ENCODE measurements at places on chromosomes 1 and 21.

DNA sequence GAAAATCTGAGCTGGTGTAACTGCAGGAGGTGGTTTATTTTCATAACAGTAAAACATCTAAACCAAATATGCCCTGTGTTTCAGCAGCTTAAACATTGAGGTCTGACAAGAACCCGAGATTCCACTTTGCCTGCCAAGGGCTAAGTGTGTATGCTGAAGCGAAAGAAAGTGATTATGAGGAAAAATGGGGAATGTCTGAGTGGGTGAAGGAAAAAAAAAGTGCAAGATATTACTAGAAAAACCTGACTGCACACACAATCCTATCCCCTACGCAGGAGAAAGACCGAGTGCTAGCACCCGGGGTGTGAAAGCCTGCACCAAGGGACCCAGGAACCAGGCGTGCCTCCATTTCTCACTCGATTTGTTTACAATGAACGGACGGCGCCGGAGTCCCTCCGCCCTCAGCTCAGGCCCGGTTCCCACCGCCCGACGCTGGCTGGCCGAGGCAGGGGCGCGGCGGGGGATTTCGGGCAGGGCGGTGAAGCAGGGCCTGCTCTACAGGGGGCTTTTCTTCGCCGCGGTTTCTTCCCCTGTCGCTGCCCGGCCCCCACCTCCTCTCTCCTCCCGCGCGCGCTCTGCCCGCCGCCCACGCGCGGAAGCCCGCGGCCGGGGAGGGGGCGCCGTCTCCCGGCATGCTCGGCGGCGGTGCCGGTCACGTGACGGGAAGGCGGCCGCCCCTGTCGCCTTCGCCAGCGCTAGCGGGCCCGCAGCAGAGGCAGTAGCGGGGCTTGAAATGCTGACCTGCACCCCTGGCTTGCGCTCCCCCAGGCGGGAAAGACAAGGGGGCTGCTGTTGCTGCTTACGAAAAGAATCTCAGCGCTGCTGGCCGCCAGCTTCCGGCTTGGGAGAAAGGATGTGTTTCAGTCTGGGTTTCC is 35.9 kb downstream of the ITPKB start:
- DNase-seq = peak; percentile 91

GRCh38 chr1:111618961-111619634 is 491 bp upstream of the RAP1A start:
- no peak for DNase-seq

DNA sequence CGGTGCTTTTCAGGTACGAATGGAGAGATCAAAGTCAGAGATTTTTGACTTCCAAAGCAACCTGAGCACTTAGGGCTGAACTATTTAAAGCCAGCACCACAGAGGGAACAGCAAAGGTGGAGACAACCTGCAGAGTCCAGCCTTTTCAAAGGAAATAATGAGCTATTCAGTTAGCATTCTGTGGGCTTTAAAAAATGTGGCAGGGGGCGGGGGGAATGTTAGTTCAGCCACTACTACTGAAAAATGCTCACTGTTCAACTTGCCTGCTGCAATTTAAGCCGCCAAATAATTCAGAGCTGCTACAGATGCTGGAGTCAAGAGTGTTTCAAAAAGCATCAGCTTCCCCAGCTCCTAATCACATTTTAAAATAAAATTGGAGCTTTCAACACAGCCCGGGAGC is 473.3 kb upstream of the PLXNA2 start:
- no peak for DNase-seq

DNA sequence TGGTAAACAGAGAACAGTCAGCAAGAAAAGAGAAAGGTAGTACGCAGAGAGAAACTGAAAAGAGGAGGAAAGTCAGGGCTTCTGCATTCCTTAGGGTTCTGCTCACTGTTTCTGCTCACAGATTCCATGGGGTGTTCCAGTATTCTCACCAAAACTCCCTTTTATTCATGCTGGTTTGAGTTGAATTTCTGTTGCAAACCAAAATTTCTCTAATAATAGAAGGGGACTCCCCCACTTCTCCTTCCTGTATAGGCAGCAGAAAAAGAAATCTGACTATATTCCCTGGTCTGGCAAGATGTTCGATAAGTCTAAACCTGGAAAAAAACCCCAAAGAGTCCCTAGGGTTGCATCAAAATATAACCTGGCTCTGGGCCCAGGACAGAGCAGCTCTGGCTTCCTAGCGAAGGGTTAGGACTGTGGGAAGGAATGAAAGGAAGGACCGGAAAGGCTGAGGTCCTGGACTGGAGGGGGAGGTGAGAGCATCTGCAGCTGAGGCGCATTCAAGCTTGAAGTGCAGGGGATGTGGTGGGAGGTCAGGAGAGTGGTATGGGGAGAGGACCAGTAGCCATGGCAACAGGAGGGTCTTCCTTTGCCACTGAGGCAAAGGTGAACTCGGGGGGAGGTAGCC is 18.8 kb upstream of the RGS16 start:
- DNase-seq = no peak

- no peak for DNase-seq
These were observed 27.2 kb upstream of the SHISA4 start for GRCh38 chr1:201861448-201861847.

DNA sequence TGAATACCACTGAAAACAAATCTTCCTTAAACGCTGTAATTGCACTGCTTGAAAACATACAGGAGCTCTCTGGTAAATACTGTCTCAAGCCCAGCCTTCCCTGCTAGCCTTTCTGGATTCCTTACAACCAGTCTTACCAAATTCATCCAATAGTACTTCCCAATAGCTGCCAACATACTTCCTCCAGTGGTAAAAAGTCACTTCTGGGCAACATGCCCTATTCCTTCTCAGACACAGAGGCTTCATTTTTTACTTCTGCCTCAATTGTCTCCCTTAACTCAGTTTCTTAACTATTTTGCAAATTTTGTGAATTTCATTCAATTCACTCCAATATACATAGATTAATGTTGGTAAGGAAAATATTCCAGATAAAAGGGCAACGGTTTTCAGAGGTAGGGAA is 166.3 kb downstream of the TBX15 start:
- no peak for DNase-seq

GRCh38 chr1:102977292-102977691 is 131.0 kb downstream of the COL11A1 start:
- DNase-seq = no peak

DNA sequence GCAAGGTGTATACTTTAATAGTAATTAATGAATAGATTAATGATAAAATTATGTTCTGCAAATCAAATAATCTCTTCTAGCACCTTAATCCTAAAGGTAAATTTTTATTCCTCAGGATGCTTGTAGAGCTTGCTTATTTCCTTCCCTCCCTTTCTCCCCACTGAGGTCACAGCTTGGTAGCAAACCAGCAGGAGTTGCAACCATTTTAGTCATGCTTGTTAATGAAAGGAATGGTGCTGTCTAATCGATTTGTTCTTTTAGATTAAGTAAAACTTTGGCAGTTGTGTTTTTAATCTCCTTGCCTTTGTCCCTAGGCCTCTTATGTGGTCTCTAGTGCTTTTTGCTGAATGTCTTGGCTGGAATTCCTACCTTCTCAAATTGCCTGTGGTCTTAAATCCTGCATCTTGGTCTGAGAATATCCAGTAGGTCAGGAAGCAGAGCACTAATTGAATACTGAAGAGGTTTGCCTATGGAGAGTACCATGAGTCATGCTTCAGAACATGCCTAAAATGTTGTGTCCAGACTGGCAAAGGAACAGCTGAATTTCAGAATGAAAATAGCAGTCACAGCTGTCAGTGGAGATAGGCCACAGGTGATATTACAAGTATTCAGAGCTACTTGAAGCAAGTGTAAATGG is 36.3 kb upstream of the RWDD3 start:
- no peak for DNase-seq

DNA sequence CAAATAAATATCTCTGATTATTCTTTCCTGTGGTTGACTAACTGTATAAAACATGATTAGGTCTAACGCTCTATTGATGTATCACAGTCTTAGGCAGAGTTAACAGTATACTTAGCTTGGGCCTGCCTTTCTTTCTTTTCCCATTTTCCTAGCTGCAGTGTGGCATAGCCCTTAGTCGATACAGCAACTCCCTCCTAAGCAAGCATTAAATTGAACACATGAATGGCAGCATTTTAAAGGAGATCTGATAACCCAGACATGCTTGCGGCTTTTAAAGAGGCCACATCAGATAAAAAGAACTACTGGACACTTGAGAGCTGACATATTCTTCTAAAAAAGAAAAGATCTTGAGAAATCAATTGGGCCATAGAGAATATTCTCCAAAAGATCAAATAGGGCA is 312.0 kb upstream of the TMPRSS15 start:
- DNase-seq = no peak

GRCh38 chr1:61247051-61247825 is 164.9 kb downstream of the NFIA start:
- DNase-seq = no peak

- no peak for DNase-seq
These were observed 112.9 kb upstream of the WARS2 start for GRCh38 chr1:119253366-119253765.

GRCh38 chr1:95431235-95431634 is 197.2 kb downstream of the RWDD3 start:
- DNase-seq = no peak

GRCh38 chr1:201356236-201356635 is 21.2 kb downstream of the TNNT2 start:
- no peak for DNase-seq

- no peak for DNase-seq
These were observed 46.3 kb upstream of the PDE9A start for GRCh38 chr21:42607102-42607501.

- no peak for DNase-seq
These were observed 36.8 kb downstream of the LAMC2 start for GRCh38 chr1:183222909-183223308.

DNA sequence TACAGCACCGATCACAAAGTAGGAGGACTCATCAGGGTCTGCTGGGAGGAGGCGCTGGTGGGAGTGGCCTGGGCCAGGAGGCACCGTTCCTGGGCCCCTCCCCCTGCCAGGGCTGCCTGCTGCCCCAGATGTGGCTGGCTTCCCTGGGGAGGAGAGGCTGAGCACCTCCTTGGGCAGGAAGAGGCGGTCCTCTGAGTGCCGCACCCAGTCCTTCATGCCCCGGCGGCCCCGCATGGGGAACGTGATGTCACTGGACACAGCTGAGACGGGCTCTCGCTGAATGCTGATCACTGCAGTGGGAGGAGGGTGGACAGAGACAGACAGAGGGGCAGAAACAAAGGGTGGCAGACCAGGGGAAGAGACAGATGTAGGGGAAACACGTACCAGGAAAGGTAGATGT is 24.8 kb downstream of the ADGRB2 start:
- DNase-seq = peak; percentile 45

DNA sequence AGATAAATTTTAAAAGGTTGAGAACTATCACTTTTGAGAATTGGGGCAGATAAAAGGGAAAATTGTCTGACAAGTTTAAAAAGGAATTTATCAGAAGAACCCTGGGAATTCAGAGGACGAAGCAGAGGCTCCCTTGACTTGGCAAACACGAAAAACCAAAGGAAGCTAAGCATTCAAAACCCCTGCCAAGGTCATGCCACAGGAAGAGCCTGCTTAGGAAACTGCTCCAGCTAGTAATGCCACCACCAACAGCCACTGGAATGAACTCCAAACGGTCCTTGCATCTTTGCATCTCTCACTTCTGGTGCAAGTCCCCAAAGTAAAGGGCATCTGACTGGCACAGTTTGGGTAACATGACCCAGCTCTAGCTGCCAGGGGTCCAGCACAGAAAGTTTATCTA is 7.2 kb downstream of the GPBP1L1 start:
- no peak for DNase-seq

DNA sequence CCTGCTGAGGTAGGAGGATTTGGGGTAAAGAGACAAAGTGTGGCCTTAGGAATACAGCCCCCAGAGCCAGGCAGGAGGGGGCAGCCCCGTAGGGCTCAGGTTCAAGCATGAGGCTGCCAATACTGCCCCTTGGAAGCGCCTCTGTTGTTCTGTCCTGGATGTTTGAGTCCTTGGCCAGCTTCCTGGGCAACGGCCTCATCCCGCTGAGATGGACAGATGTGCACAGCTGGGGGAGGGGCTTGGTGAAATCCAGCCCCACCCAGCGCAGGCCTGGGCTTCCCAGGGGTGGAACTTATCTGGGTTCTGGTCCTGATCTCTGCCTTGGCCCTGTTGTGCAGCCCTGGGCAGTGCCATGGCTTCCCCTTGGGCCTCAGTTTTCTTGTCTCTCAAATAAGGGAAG is 34.8 kb upstream of the MAN1C1 start:
- no peak for DNase-seq

- no peak for DNase-seq
These were observed at the start of gene TRIM63 for GRCh38 chr1:26067432-26067911. TSS of gene TRIM63 (minus strand) at chr1:26067630. CDS start at chr1:26067494, 136 bp downstream.

DNA sequence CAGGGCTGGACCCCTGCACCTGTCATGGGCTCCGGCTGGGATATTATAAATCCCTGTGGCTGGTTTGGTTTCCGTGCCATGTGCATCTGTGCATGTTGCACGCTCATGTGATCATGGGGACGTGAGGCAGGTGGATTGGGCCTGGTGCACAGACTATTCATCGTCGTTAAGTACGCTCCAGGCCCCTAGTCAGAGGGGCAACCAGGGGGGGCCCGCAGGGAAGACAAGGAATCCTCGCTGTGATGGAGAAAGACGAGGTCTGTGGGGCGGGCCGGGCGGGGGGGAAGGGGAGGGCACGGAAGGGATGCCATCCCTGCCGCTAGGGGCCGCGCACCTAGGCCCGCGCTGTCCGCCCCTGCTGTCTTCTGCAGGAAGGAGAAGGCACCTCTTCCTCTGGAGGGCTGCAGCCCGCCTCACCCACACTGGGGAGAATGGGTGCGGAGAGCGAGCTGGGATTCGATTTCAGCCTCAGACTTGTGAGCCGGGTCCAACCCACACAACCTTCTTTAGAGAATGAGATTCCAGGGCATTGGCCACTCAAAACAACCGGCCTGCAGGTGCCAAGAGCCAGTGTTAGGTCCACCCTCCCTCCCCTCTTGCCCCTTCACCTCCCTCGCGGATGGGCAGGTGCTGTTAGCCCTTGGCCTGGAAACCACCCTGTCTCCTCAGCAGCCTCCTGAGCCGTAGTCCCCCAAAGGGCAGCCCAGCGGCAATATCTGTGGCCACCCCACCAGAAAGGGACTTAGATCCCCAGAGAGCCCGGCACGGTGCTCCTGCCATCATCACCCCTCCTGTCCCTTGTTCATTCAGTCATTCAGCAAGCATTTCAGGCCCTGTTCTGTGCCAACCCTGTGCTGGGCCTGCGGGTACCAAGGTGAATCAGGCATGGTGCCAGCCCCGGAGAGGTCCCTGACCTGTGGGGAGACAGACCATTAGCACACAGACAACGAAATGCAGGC is 950 bp upstream of the LRP8 start:
- DNase-seq = peak; percentile 38

GRCh38 chr1:30264672-30265025 is 458.7 kb downstream of the MATN1 start:
- no peak for DNase-seq

DNA sequence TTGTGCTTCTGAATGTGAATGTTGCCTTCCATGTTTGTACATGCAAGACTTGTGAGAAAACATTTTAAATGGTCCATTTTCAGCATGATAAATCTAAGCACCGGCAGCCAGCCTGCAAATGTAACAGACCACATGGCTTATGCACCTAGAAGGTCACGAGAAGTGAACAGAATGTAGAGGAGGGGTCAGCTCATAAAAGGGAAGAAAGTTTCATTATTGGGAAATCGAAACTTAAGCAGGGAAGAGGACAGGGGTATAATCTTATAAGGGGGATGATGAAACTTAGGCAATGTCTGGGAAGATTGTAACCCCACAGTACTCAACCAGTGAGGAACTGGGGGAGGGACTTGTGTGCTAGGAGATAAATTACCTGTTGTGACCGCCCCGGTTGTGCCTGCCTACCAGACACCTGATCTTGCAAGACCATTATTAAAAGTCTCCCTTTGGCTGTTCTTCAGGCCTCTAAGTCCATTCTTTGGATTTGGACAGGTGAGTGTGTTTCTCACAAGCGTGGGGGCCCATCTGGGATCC is 37.7 kb upstream of the VN1R5 start:
- DNase-seq = no peak
